ENCODE measurements at places on chromosomes 12 and 14.
A peak's percentile ranks its signal among the peaks of the same experiment; 100 is the strongest.

GRCh38 chr12:124667506-124668326 lies 100.3 kb upstream of the NCOR2 start:
- DNase-seq: no peak

DNA sequence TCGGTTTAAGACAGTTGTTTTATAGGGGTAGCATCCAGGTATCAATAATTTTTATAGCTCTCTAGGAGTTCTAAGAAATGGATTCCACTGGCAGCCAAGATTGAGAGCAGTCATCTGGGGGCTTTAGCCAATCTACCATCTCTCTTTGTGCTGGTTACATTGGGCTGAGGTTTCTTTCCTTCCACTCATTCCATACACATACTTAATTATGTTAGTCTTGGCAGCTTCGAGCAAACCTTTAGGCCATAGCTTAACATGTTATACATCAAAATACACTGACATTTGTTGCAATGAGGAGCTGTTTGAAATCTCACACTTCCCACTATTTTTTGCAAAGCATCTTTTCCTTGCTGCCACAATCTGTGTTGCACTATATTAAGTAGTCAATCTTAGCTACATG lies 63.1 kb downstream of the ARMH4 start:
- no peak for DNase-seq

DNA sequence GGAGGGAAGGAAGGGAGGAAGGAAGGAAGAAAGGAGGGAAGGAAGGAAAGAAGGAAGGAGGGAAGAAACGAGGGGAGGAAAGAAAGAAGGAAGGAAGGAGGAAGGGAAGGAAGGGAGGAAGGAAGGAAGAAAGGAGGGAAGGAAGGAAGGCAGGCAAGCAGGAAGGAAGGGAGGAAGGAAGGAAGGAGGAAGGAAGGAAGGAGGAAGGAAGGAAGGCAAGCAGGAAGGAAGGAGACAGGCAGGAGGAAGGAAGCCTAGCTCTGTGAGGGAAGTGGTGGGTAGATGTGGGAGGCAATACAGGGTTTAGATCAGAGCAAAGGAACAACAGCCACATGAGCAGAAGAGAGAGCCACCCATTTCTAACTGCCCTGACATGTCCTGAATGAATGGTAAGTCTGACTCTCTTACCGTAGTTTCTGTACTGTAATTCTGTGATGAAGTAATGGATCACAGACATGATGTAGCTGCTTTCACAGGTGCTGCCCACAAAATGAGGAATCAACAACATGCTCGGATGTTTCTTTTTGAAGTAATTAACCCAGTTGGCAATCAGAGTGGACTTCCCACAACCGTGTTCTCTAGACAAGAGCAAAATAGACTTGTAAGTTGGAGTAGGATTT lies 24.4 kb upstream of the HSP90B1 start:
- DNase-seq: no peak

DNA sequence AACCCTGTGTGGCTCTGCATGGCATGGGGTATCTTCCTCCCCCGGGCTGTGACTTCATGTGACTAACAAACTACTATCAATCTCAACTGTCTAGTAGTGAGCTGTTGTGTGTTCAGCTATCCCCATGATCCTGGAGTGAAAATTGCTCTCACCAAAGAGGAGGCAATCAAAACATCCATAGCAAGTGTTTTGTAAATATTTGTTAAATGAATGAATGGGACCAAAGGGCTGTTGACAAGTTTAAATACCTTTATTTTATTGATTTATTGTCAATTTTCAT lies 138.1 kb upstream of the CPM start:
- DNase-seq: no peak

- DNase-seq: peak; percentile 36
These were observed 39.7 kb downstream of the KRT80 start for GRCh38 chr12:52151837-52152783.

DNA sequence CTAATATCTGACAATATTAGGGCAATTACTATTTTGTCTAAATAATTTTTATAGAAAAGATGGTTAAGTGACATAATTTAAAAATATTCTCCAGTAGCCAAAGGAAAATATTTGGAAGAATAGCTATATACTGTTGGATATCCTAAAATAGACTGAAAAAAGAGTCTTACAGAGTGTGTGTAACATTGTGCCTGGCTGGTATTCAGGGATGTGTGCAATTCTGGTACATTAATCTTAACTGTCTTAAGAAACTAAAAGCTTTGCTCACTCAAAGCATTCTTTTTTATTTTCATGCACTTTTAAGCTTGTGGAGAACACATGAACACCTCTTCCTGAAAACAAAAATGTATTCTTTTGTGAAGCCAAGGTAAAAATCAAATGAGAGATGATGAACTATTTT lies 10.1 kb upstream of the NR2C1 start:
- DNase-seq: no peak

DNA sequence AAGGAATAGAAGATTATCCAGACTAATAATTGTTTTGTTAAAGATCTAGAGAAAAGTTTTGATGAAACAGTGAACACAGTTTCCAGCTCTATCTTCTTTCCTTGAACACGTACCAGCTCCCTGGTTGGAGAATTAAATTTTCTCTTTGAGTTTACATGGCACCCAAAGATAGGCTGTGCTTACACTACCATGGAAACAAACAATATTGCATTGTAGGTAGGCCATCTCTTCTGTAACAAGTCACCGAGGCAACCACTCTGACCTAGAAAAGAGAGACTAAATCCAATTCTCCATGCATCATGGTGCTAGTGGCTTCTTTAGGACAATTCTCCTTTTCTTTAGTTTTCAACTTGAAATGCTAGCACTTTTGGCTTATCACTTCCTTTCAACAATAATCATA lies 9.9 kb downstream of the BMAL2 start:
- DNase-seq: no peak

- no peak for DNase-seq
These were observed 10.1 kb downstream of the MLF2 start for GRCh38 chr12:6742834-6743233.

DNA sequence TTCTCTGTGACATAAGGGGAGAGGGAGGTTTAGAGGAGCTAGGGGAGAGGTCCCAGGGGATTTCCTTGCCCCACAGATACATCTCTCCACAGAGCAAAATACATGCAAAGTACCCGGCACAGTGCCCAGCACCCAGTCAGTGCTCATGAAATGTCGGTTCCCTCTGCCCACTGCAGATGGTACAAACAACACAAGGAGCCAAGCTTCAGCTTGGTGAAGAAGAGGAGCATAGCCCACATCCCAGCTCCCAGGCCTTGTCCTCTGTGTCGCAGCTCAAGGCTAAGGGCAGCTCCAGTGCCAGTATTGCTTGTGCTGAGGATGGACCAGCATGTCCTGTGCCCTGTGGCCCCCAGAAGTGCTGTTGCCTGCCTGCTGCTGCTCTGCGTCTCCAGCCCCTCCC lies 35.0 kb upstream of the FKBP4 start:
- no peak for DNase-seq

DNA sequence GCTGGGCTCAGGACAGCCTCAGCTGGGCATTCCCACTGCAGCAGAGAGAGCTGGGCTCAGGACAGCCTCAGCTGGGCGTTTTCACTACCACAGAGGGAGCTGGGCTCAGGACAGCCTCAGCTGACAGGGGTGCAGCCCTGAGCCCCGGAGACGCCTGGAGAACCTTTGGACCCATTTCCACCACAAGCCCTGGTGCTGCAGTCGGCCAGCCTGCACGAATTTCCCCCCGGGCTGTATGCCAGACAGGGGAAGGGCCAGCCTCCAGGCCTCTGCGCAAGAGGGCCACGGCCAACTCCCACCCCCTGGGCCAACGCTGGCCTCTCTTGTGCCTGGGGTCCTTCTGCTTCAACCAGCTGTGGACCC lies 2.6 kb upstream of the C14orf180 start:
- no peak for DNase-seq

DNA sequence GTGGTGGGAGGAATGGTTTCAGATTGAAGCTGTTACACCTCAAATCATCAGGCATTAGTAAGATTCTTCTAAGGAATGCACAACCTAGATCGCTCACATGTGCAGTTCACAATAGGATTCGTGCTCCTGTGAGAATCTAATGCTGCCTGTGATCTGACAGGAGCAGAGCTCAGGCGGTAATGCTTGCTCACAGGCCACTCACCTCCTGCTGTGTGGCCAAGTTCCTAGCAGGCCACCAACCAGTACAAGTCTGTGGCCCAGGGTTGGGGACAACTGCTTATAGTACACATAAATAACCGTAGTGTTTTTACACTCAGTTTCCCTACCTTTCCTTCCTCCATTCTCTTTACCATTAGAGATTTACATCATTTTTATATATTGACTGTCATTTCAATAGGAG lies 121.4 kb downstream of the SLCO1B3 start:
- DNase-seq: no peak

GRCh38 chr12:44101475-44101874 lies 265.6 kb downstream of the TMEM117 start:
- DNase-seq: no peak

DNA sequence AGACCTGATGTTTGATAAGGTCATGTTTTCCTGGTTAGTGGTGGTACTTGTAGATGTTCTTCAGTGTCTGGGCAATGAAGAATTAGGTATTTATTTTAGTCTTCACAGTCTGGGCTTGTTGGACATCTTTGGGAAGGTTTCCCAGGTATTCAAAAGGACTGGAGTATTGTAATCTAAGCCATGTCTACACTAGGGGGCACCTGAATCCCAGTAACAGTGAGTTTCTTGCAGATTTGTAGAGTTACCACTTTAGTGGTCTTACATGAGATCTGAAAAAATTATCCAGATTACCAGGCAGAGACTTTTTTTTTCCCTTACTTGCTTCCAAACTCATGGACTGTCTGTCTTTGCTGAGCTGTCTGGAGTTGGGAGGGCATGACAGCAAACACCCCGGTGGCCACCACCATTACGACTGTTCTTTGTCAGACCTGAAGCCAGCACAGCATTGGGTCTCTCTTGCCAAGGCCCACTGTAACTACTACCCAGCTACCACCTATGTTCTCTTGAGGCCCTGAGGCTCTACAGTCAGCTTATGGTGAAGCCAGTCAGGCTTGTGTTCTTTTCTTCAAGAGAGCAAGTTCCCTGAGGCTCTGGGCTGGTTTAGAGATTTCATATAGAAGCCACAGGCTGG lies 820.7 kb upstream of the FBXO33 start:
- no peak for DNase-seq

DNA sequence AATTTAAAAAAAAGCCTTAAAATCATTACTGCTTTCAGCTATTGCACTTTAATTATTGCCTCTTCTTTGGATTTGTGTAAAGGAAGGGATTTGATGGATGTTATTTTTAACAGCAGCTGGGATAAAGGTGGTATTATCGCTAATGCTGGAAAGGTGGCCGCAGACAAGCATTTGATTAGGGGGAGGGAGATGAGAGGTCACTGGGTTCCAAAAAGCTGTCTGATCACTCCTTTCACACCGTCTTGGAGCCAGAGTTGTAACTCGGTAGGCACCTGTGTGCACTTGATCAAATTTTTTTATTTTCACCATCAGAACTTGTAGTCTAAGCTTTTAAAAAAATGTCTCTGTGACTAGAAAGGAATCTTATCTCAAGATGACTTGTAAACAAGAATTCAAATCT lies 99.8 kb downstream of the AKAP6 start:
- DNase-seq: no peak

DNA sequence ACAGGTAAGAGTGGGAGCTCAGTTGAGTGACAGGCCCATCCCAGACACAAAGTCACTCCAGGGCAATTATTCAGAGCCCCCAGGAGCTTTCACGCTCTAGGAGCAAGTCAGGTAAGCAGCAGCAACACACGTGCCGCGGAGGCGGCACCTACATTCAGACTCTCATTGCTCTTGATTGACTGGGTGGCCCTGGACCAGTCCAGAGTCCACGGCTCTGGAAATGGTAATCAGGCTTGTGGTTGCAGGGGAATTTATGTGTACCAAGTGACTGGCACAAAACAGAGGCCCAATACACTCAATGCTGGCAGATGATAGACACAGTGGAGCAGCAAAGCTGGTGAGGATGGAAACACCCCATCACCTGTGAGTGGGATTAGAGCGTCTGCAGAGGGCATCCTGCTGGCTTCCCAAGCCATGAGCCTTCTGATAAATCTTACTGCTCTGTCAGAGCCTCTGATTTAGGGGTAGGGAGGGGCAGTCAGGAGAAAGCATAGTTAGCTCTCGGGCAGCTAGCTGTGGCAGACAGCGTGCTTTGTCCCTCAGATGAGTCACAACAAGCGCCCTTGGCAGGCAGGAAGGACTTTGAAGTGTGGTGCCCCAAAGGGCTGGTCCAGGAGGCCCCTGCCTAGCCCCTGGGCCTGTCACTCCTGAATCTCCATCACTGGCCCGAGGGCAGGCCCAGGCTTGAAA lies 344.7 kb downstream of the CACNA1C start:
- no peak for DNase-seq

DNA sequence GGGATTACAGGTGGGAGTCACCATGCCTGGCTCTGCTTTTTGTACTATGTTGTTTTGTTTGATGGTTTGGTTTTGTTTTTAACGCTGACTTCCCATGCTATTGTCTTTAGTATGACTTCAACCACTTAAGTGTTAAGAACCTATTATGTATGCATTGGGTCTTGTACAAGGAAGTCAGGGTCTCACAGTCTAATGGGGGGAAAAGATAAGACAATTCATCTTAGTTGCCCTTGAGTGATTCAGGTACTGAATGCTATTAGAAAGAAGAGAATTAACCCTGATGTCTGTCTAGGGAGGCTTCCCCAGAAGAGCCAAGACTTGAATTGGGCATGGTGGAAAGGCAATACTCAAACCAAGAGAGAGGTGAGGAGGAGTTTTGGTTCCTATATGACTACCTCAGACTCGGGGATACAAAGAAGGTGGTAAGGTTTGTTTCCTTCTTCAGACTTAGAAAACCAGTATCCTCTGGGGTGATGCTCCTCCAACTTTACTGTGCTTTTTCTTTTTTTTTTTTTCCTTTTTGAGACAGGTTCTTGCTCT lies 64.6 kb downstream of the SUSD6 start:
- no peak for DNase-seq
